ENCODE measurements at places on chromosomes 4 and X.

GRCh38 chr4:160372390-160372789 is 1269.5 kb downstream of the RAPGEF2 start:
- no peak for DNase-seq

- no peak for DNase-seq
Measured at GRCh38 chr4:145930592-145930991, 8.0 kb downstream of the ZNF827 start.

DNA sequence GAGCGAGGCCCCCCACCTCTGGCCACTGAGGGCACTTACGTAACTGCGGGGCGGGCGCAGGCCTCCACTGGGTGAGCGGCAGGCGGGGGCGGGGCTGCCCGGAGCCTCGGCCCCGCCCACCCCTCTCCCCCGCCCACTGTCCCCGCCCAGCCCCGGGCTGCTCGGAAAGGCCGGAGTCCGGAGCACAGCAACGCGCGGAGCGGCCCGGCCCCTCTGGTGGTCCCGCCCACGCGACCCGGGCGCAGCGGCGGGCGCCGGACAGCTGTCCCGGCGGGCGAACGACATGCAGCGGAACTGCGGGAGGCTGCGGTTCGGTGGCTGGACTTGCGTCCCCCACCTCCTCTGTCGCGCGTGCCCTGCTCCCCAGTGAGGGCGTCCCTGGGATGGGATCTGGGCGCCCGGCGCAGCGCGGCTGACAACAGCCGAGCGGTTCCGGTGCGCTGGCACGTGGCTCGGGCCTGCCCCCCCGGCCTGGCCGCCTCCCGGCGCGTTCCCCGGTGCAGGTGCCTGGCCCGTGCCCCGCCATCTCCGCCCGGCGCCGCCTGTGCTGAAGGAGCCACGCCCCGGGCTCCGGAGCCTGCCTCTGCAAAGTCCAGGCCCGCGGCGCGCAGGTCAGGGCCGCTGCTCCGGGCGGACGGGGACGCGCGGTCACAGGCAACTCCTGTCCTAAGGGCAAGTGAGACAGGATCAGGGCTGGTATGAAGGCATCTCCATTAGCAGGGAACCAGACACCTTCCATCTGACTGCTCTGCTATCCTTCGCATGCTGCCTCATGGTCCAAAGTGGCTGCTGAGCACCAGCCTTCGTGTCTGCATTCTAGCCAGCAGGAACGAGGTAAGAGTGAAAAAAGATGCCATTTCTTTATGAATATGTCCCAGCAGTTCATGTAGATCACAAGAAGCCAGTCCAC is 21.8 kb upstream of the JAKMIP1 start:
- peak; percentile 15 for DNase-seq

GRCh38 chrX:69137371-69138117 is 27.7 kb downstream of the PJA1 start:
- peak; percentile 57 for DNase-seq

DNA sequence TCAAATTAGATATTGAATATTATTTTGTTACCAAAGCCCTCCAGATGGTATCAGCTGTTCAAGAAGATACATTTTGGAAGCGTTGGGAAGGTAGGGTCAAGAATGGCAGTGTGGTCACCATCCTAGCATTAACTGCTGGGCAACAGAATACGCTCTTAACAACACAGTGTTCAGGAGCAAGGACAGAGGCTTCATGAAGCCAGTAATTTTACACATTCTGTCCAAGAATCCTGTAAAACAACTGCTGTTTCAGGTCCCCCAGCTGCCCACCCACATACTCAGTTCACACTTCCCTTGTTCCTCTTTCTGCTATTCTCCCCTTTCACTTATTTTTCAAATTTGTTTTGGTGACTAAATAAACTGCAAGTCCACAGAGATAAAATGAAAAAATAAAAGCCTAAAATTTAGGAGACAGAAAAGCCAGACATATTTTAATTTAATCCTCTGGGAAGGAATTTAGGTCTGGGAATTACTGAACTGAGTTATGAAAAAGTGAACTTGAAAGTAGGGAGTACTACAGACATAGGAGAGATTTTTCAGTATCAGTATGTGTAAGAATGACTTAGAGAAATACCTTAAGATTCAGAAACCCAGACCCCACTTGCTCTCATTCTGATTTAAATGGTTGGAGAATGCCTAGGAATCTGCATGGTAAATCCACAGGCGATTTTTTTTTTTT is 406.7 kb downstream of the MAPK10 start:
- peak; percentile 18 for DNase-seq

DNA sequence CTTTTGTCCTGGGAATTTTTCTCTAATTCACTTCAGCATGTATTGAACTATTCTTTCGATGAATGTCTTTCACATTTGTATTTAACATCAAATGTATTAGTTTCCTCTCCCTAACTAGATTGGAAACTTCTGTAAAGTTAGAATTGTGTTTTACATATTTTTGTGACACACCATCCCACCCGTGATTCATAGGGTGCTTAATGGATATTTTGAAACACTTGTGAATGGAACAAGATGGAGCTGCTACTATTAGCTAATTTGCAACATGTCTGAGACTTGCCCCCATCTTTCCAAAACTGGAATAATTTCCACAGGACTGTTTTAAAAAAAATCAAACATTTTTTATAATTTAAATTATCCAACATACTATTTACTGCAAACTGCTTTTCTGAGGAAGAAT is 30.2 kb upstream of the GNPDA2 start:
- peak; percentile 14 for DNase-seq

- DNase-seq, result no peak
Measured at GRCh38 chr4:75243570-75243969, 270.6 kb downstream of the RCHY1 start.

DNA sequence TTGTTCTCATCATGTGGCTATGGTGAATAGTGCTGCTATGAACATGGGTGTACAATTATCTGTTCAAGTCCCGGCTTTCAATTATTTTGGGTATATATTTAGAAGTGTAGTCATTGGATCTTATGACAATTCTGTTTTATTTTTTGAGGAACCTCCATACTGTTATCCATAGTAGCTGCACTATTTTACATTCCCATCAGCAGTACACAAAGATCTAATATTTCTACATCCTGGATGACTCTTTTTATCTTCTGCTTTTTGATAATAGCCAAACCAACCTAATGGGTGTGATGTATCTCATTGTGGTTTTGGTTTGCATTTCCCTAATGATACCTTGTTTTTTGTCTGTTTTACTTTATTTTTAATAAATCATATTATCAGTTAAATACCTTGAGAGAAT is 12.9 kb upstream of the IL13RA1 start:
- DNase-seq, result no peak

DNA sequence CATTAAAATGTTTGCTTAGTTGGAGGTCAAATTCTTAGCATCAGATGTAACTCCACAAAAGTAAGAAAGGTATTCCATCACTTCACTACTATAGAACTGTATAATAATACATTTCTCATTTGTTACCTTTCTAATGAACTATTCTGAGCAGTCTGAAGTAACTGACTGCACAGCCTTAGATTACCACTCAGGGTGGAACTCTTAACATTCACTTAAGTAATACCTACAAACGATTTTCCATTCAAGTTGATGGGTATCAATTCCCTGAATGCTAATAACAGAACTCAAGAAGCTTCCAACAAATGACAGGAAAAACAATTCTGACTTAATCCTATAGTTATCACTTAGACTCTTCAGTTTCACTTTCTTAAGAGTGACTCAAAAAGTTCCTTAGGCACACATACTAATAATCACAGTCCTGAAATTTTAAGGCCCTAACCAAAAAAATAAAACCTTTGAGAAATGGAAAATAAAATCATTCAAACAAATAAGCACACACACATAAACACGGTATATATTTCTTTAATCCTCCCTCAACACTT is 20.9 kb downstream of the HNRNPD start:
- peak; percentile 23 for DNase-seq

DNA sequence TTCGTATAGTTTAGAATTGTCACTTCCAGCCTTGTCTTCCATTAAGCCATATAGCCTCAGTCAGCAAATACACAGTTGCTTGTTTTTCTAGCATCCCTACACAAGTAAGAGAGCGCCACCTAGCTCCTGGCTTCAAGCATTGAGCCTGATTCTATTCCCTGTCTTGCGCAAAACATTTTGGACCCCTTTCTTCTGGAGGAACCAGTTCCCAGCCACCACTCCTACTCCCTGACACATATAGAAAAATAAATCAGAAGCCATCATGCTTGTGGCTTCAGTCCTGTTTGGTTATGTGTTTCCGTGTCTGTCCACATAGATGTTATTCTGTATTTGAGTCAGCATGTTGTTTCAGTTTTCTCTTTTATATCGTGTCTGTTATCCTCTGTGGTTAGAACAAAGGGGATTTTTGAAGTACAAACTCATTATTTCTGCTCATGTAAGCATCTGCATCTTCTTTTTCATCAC is 59.9 kb downstream of the GK start:
- peak; percentile 72 for DNase-seq

DNA sequence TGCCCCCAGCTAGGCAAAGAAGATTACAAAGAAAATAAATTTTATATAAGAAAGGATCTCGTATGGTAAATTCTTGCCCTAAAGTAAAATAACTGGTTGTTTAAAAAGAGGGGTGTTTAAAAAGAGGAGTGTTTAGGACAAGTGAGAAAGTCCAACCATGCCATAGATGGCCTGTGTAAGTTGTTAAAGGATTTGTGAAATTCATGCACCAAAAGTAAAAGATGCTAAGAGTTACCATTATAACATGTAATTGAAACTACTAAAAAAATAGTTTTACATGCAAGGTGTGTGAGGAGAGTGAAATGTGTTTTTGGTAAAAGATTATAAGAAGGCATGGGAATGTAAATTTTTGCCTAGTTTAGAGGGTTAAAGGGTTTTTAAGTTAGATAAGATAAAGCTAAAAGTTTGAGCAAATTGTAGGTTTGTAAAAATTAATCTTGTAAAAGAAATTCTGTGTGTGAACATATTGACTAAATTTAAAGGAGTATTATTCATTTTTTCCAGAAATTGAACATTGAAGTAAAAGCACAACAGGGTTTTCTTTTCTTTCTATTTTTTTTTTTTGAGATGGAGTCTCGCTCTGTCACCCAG is 20.1 kb downstream of the HTT-AS start:
- no peak for DNase-seq

DNA sequence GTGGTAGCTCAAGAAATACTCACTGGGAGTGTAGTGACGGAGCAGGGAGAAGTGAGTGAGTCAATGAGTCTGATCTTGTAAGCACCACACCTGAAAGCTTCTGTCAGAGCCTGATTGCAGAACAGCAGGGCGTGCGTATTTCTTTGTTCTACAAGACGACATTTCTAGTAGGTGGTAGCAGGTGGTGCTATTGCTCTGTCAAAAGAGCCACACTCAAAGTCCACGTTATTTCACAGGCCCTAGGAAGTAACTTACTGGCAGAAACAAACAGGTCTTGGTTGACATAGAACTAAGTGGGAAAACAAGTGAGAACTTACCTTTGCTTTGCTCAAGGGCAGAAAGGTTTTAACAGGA is 46.4 kb upstream of the SPRY1 start:
- peak; percentile 46 for DNase-seq

GRCh38 chr4:165766976-165767375 is 106.1 kb upstream of the TLL1 start:
- no peak for DNase-seq
